Trophoblast cell (in vitro differentiated cells and primary cell): ENCODE measurements at places on chromosomes 3 and 15.
A peak's percentile ranks its signal among the peaks of the same experiment; 100 is the strongest.

GRCh38 chr3:189513281-189514117 lies 117.7 kb upstream of the TP63 start:
- no peak for DNase-seq

- no peak for DNase-seq
Observed at GRCh38 chr3:49609815-49610214, 55.5 kb downstream of the BSN start.

DNA sequence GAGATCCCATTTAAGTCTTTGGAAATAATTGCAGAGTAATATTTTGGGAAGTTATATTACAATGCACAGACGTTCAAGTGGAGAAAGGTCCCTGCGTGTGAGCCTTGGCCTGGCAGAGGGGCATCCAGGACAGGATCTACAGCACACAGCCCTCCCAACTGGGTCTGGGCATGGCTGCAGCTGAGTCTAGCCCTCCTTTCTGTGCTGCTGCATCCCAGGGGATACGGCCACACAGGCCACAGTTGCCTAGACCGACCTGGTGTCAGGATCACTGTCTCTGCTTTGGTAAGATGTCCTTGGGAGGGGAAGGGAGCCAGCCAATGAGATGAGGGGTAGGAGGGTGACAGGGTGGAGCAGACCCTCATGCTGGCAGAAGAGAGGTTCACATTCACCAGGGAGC lies 46.1 kb downstream of the APBA2 start:
- DNase-seq: no peak

DNA sequence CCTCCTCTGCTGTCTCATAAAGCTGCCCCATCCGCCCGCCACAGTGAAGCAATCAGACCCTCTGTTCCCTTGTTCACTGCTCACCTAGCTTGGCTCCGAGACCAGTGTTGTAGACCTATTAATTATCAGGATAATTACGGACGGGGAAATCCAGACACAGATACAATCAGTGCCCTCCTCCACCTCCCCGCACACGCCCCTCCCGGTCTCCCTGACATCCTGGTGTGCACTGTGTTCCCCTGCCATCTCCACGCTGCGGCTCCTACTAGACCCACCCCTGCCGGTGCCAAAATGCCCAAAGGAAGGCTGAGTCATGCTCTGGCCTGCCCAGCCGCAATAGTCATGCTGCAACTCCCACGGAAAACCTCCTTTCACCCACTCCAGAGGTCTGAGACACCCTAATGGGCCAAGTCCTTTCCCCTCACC lies 277.3 kb upstream of the TLE3 start:
- DNase-seq: peak; percentile 18

- DNase-seq: no peak
Observed at GRCh38 chr3:49506906-49507305, 36.8 kb downstream of the DAG1 start.

- no peak for DNase-seq
Observed at GRCh38 chr15:84657748-84658079, 285 bp downstream of the NMB start.

DNA sequence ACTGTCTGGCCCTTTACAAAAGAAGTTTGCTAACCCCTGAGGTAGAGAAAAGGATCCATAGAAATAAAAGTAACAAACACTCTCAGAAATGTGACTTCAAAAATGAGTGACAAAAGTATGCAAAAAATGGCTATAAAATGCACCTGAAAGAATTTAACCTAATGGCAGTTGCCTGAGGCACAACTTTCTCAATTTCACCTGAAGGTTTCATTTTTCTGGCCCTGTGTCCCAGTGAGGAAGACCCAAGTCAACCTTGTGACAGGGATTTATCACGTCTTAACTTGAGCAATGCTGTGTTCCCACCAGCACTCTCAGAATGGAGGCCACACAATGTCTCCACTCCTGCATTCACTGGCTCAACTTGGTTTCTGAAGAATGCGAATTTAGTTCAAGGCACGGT lies 83.0 kb downstream of the FHIT start:
- peak; percentile 94 for DNase-seq

- peak; percentile 13 for DNase-seq
Observed at GRCh38 chr15:85707519-85708338, 87.0 kb downstream of the KLHL25 start.

- peak; percentile 48 for DNase-seq
Observed at GRCh38 chr3:120182613-120183511, 88.6 kb upstream of the GSK3B start.

GRCh38 chr3:81268526-81268925 lies 492.9 kb downstream of the GBE1 start:
- DNase-seq: no peak

GRCh38 chr3:67564973-67565372 lies 89.4 kb downstream of the SUCLG2 start:
- DNase-seq: no peak

DNA sequence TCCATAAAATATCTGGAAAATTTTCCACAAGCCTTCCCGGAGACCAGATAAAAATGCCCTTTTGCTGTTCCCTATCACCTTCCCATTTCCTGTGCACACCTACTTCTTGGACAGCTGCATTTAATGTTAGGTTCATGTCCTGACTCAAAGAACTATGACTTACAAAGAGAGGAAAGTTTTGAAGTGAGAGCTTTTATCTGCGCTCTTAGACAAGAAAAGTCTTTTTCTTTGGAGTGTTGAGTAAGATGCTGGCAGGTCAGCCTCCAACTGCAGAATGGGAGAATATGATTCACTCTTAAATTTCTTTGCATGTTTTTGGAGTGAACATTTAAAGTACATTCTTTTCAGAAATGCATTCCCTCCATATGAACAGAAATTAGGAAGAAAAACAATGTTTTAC lies 147.3 kb upstream of the DPH6 start:
- peak; percentile 26 for DNase-seq

GRCh38 chr3:95148107-95148506 lies 1085.2 kb downstream of the NSUN3 start:
- no peak for DNase-seq

- DNase-seq: no peak
Observed at GRCh38 chr3:55959471-55960080, 472.5 kb upstream of the WNT5A start.

DNA sequence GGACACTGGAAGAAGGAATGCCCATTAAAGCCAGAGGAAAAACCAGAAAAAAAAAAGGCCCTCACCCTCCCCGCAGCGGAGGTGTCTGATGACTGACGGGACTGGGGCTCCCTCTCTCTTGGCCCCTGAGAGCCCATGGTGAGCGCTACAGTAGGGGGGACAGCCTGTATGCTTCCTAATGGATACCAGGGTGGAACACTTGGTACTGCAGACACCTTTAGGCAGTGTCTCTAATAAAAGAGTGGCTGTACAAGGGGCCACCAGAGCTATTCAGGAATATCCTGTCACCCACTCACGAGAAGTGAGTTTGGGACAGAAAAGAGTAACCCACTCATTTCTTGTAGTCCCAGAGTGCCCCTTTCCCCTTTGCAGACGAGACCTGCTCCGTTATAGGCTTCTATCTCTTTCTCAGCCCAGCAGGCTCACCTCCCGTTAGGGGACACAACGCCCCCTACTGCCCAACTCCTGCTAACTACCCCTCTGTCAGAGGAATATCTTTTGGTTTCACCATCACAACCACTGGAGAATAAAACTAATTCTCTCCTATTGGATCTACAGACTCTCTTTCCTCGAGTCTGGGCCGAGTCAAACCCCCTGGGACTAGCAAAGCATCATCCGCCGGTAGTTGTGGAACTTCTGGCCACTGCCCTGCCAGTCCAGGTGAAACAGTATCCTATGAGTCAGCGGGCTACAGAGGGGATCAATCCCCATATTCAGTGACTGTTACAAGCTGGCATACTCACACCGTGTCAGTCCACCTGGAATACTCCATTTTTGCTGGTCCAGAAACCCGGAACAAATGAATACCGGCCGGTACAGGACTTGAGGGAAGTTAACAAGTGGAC lies 40.8 kb downstream of the ZBTB11 start:
- DNase-seq: peak; percentile 77

DNA sequence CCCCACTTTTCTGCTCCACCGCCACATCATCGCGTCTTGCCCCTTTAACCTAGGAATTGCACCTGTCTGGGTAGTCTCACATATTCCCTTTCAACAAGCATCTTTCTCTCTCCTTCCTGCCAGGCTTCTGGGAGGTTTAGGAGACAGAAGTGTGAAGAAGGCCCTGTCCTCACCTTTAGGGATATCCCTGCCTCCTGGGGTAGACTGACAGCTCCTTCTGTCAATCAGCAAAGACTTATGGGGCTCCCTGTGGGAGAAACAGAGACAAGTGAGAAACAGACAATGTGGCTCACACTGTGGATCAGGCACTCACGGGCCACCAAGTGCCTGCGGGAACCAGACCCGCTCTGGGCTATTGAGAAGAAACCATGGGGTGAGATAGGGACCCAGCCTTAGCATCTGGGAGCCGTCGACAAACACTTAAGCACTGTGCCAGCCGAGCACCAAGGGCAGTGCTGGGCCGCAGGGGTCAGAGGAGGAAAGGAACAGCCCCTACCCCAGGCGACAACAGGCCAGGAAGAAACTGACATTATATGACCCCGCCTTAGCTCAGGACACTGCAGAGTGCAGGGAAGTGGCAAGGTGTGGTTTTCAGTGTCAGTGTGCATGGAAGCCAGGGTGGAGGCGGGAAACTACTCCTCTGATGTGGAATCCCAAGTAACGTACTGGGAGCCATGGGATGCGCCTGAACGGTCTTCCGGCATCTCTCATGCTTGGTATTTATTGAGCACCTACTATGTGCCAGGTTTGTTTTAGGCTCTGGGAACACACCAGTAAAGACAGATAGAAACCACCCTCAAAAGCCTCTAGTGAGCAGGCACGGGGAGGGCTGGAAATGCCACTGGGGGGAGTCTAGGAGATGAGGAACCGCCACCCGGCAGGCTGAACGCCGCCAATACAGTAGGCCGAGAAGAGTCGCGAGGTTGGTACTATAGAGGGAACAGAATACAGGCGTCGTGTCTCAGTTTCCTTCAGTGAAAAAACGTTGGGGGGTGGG lies 1.8 kb downstream of the EFCC1 start:
- DNase-seq: no peak

DNA sequence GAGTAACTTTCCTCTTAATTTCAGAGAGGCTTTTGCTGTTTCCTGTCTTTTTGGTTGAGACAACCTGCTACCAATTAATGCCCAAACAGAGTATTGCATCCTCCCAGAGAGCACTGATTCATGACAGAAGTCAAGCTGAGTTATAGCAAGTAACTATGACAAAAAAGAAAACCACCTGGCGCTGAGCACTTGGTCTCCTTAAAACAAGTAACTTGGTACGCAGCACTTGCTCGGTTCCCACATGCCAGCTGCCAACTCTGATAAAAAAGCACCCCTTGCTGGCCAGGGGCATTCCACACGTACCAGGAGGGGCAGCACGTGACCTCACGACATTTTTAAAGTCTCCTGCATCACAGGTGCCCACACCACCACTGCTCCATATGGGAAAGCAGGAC lies 13.5 kb upstream of the MYO5C start:
- no peak for DNase-seq

DNA sequence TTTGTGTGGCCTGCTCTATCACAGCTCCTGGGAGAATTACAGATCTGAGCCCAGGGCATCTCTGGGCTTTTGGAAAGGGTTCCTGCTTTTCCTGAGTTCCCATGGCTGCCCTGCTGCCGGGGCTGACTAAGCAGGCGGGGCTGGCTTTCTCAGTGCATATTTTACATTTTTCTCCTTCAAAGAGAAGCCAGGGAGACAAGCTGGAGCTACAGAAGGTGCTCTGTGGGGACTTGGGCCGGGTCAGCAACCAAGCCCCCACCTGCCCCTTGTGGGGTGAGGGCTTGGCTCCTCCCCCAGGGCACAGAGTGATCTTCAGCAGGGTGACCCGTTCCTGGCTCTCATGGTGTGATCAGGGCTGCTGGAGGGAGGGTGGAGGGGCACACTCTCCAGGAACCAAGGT lies 17.4 kb downstream of the ABTB1 start:
- peak; percentile 67 for DNase-seq

GRCh38 chr15:38362355-38362754 lies 91.6 kb upstream of the FAM98B start:
- DNase-seq: no peak

DNA sequence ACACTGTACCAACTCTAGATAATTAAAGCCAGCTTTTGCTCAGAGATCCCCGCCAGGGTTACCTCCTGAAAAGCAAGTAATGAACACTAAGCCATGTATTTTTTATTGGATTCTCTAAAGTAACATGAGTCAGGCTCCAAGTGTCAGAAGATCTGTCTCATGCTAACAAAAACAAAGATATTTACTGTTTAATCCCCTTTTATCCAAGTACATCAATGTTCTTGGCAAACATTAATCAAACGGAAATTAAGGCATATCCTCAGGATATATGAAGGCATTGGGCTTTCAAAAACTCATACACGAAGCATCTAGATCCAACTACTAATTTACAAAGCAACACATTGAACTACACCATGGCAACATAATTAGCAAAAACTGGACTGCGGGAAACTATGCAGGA lies 37.2 kb downstream of the MYO5A start:
- DNase-seq: no peak

DNA sequence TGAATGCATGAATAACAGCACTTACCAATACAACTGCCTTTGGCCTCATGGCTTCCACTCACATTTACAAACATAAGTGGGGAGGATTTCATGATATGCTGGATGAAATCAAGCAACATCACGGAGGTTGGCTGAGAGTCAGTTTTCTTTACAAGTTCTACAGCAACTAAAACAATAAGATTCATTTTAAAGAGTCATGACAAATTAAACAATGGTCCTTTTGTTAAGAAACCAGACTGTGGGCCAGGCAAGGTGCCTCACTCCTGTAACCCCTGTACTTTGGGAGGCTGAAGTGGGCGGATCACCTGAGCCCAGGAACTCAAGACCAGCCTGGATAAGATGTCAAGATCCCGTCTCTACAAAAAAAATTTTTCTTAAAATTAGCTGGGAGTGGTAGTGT lies 12.4 kb downstream of the ATR start:
- no peak for DNase-seq

- no peak for DNase-seq
Observed at GRCh38 chr15:87959080-87959479, 297.5 kb downstream of the NTRK3 start.

DNA sequence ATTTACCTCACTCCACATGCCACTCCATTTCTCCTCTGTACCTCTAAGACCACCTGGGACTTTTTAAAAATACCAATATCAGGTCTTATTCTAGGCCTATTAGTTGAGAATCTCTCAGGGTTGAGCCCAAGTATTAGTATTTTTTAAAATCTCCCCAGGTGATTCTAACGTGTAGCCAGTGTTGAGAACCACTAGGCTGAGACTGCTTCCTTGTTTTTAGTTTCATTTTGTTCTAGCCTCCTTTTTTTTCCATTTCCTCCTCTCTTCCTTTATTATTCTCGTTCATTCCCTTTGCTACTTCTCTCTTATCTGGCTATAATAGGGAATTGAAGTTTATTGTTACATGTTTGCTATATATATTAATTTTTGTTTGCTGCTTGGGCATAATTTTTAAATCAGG lies 217.8 kb upstream of the CD96 start:
- DNase-seq: no peak
